ENCODE measurements at places on chromosomes 12 and 14. TPM values are rescaled to one million over a fixed set of nuclear protein-coding genes. Genes with fewer than 3 reads are reported as not detected.

DNA sequence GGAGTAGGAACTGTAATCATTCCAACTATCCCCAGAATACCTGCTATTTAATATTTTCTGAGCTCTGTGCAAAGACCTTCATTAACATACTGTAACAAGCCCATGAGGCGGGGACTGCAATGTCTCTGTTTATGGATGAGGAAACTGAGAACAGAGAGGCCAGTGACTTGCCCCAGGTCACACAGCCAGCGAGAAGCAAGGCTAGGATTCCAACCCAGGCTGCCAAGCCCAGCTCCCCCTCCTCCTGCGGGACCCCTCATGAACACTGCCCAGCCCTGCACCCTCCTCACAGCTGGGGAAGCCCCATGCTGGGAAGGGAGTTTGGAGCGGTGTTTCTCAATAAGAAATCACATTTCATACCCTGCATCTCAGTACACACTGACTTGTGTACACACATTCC, 10.9 kb downstream of the HVCN1 start:
- no peak for DNase-seq
- no peak overlapping the region for H3K27ac ChIP-seq
- H3K27me3 ChIP-seq: no peaks in the 10 kb centered on the region
- no peaks in the 10 kb centered on the region for H3K36me3 ChIP-seq
- peaks cover 11% of the 10 kb centered on the region for H3K4me1 ChIP-seq
- no peak overlapping the region for H3K4me3 ChIP-seq

GRCh38 chr12:120230326-120230973, 29.5 kb upstream of the RPLP0 start:
- peak; percentile 89 for DNase-seq
- H3K27me3 ChIP-seq: no peaks in the 10 kb centered on the region
- H3K4me3 ChIP-seq: 0 out of 2 replicates have a peak overlapping the region, but pooled peaks have one; percentile 2
- peaks cover 100% of the 10 kb centered on the region for H3K4me1 ChIP-seq
- peaks cover 5% of the 10 kb centered on the region for H3K36me3 ChIP-seq

DNA sequence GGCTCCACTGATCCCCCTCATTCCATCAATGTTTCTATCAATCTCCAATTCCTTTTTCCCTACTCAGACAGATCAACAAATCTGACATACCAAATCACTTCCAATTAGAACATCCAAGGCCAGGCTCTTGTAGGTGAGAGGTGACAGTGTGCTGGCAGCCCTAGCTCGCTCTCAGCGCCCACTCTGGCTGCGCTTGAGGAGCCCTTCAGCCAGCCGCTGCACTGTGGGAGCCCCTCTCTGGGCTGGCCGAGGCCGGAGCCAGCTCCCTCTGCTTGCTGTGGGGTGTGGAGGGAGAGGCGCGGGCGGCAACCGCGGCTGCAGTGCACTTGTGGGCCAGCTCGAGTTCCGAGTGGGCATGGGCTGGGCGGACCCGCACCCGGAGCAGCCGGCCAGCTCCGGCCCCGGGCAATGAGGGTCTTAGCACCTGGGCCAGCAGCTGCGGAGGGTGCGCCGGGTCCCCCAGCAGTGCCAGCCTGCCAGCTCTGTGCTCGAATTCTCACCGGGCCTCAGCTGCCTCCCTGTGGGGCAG, 6.0 kb upstream of the ITPR2 start:
- H3K36me3 ChIP-seq: no peaks in the 10 kb centered on the region
- no peak overlapping the region for H3K27ac ChIP-seq

DNA sequence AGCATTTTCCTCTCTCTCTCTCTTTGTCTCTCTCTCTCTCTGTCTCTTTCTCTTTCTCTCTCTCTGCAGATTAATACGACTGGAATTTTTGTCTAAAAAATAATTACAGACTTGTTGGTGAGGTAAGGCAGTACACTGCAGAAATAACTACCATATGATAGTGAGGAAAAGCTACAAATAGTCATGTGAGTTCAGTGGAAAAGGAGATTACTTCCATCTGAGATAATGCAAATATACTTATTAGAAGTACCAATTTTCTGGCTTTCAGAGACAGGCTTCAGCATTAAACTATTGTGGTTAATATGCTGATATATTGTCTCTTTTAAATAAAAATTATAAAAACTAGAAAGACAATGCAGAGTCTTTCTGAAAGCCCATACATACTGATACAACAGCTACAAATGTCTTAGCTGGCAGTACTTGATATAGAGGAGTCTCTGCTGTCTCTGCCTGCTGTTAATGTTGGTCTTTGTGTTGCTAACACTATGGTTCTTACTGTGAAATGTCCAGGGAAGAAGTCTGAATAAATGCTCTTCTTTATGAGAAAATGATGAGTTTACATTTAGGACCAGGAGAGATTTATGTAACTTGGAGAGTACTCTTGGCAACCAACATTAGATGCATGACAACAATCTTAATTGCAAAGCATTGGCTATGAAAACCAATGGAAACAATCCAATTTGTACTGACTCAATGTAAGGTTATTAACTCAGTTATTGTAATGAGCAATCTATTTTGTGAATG, 167.0 kb downstream of the LRFN5 start:
- no peak overlapping the region for H3K27ac ChIP-seq
- no peaks in the 10 kb centered on the region for H3K36me3 ChIP-seq
- H3K4me3 ChIP-seq: no peak overlapping the region
- no peak for DNase-seq
- no peaks in the 10 kb centered on the region for H3K4me1 ChIP-seq

- H3K4me3 ChIP-seq: no peak overlapping the region
- DNase-seq: no peak
- no peaks in the 10 kb centered on the region for H3K36me3 ChIP-seq
- peaks cover 45% of the 10 kb centered on the region for H3K27me3 ChIP-seq
- H3K4me1 ChIP-seq: no peaks in the 10 kb centered on the region
Observed at GRCh38 chr14:69489495-69489894, 5.0 kb downstream of the PLEKHD1 start.

PTPRR gene
- total RNA-seq: not detected

DNA sequence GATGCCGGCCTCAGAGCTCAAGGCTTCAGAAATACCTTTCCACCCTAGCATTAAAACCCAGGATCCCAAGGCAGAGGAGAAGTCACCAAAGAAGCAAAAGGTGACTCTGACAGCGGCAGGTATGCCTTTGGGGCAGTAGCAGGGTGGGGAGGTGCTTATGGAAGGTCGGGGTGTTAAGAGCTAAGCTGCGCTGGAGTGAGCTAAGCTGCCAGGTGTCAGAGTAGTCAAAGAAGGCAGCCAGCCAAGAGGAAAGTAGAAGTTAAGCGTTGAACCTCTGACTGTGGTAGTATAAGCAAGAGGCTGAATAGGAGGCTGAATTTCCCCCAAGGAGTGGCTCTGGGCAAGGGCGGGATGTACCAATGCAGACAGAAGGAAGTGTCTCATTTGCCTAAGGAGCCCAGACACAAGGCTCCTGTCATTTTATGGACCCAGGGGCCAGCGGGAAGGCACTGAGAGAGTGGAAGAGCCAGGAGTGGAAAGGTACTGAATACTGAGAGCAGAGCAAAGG, 29.2 kb downstream of the DYRK4 start:
- H3K4me1 ChIP-seq: no peaks in the 10 kb centered on the region
- peaks cover 15% of the 10 kb centered on the region for H3K27me3 ChIP-seq
- H3K36me3 ChIP-seq: no peaks in the 10 kb centered on the region
- H3K27ac ChIP-seq: no peak overlapping the region

DNA sequence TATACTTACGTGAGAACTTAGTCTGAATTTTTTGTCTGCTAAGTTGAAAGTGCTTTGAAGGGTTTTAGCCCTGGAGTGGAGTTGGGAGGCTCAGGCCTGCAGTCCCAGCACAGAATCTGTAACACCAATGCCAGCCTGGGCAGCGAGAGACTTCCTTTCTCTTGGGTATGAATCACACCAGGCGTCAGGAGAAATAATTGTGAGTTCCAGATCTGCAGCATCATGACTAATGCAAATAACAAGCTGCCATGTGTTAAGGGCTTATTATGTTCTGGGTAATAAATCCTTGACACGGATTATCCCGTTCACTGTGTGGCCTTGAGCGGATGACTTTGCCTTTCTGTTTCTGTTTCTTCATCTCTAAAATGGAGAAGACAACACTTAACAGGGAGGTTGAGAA, 70.6 kb downstream of the B4GALNT3 start:
- no peak overlapping the region for H3K4me3 ChIP-seq
- no peak for DNase-seq
- H3K27me3 ChIP-seq: no peaks in the 10 kb centered on the region
- H3K4me1 ChIP-seq: no peaks in the 10 kb centered on the region
- no peaks in the 10 kb centered on the region for H3K36me3 ChIP-seq
